ENCODE measurements at places on chromosomes 13 and 19. TPM values are rescaled to one million over a fixed set of nuclear protein-coding genes. Genes with fewer than 3 reads are reported as not detected.

Gene ZNF528
- 4.5 TPM for total RNA-seq

DNA sequence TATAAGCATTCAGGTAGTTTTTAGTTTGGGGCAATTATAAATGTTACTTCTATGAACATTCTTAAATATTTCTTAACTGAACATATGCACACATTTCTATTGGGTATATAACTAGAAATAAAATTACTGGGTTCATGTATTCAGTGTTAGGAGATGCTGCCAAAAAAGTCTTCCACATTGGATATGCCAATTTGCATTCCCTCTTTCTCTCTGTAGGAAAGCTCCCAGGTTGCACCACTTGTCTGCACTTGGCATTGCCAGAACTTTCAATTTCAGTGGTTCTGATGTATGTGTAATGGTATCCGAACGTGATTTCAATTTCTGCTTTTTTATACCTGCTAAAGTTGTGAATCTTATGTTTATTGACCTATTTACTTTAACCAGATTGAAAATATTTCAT is 972.1 kb upstream of the PRR20A start:
- DNase-seq, result no peak

Gene SPRY2
- total RNA-seq, result 1.8 TPM

DNA sequence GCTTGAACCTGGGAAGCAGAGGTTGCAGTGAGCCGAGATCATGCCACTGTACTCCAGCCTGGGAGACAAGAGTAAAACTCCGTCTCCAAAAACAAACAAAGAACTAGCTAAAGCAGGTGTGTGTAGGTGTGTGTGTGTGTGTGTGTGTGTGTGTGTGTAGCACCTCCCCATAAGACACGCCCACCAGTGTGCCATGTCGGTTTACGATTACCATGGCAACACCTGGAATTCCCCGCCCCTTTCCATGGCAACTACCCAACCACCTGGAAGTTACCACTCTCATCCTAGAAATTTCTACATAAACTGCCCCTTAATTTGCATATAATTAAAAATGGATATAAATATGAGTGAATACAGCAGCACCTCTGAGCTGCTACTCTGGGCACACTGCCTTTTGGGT is 80.9 kb upstream of the ADGRE5 start:
- DNase-seq, result no peak

GRCh38 chr19:5170329-5170745 is 170.3 kb downstream of the PTPRS start:
- DNase-seq, result peak; percentile 51

DNA sequence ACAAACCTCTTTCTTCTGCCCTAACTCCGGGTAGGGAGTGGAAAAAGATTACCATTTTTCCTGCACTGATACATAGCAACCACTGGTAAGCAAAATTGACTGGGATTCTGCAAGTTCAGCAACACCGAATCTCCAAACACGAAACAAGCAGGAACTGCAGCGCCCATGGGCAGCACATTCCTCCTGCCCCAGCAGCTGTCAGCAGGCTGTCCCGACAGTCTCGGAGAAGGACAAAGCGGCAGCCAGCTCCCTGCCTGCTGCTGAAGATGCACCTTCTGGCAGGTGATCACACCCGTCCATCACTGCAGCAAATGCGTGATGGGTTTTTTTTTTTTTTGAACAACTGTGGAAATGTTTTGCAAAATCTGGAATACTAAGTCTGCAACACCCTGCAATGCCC is 6.7 kb downstream of the TMTC4 start:
- DNase-seq, result no peak

GRCh38 chr19:47230054-47230920 is 712 bp downstream of the BBC3 start:
- peak; percentile 78 for DNase-seq

Gene PTGIR
- total RNA-seq, result 5.8 TPM

Gene HNRNPA1L2
- 9.7 TPM for total RNA-seq

Gene EBI3
- total RNA-seq, result 9.9 TPM

GRCh38 chr13:33229446-33230177 is 55.9 kb downstream of the STARD13 start:
- no peak for DNase-seq

GRCh38 chr19:13189600-13189999 is 39.4 kb downstream of the IER2 start:
- DNase-seq, result no peak

DNA sequence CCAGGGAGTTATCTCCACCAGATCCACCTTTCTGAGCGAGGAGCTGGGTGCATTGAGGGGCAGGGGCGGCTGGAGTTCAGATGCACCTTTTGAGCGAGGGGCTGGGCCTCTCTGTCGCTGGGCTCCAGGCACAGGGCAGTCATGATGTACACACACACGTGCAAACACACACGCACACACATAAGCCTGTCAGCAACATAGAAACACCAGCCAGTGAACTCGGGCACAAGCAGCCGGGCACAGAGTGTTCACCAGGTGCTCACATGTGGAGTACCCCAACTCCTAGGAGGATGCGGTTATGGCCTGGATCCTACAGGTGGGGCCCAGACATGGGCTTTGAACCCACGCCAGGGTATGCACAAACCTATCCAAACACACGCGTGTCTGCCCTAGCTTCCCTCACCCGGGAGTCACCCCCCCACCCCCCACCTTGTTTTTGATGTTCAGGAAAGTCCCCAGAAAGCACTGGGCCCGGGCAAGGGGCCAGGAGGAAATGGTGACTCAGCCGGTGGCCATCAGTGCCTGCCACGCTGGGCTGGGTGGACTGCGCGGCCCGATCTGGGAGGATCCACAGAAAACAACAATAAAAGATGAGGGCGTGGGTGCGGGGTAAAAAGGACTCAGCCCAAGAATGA is 13.3 kb downstream of the ARRDC2 start:
- DNase-seq, result peak; percentile 68

- no peak for DNase-seq
Observed at GRCh38 chr13:105220881-105221280, 1314.6 kb downstream of the EFNB2 start.

DNA sequence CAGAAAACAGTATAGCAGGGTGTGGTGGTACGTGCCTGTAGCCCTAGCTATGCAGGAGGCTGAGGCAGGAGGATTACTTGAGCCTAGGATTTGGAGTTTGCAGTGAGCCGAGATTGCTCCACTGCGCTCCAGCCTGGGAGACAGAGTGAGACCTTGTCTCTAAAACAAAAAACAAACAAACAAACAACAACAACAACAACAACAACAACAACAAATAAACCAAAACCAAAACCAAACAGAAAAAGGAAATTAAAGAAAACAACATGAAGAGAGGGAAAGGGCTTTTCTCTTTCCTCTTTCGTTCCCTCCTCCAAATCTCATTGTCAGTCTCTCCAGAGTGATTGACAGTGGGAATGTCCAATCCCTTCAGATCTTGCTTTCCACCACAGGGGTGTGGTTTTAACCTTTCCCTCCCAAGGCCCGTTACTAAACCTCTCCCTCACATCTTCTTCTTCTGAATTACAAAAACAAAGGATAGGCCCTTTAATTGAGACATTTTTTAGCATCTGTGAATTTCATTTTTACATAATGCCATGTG is 341.2 kb downstream of the HS6ST3 start:
- no peak for DNase-seq

Gene ERCC1
- total RNA-seq, result 86.2 TPM

Gene SKA3
- total RNA-seq, result 15.1 TPM

Gene YIF1B
- total RNA-seq, result 48.0 TPM

GRCh38 chr19:52635786-52636570 is 2.2 kb downstream of the ZNF83 start:
- DNase-seq, result no peak

Gene C13orf46
- 1.4 TPM for total RNA-seq

DNA sequence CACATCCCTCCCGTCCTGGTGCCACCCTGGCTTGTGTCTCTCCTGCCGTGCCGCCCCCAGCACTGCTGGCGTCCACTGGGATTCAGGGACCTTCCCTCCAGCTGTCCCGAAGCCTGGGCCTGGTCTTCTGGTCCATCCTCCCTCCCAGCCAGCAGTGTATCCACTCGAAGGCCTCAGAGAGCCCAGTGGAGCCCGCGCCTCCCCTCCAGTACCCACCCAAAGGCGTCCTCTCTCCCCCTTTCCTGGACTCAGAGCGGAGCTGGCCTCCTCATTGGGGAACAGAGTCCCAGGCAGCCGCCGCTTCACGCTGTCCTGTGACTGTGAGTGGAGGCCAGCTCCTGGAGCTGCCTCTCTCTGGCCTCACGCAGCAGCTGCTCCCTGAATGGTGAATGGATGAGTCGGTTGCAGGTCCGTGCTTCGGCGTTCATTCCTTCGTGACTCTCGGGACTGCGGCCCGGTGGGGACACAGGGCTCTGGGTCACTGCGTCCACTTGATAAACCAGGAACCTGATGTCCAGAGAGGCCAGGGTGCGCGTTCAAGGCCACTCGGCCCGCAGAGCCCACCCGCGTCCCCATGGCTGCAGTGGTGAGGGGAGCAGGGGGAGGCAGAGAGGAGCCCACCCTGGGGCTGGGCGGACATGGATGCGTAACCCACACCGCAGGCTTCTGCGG is 12.1 kb downstream of the ONECUT3 start:
- DNase-seq, result no peak

DNA sequence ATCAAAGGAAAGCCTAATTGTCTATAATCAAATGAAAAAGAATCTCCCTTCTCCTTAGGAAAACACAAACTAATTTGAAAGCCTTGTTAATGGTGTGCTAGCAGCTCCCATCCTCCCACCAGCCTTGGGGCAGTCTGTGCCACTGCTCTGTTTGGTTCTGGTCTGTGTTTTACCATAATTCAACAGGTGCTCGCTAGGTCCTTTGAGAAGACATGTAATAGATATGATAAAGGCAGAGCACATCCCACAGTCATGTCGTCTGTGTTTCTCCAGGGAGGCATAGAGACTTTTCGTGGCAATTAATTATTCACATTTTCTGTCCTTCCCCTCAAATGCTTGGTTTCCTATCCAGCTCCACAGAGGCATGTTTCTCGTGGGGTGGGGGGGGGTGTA is 23.8 kb downstream of the FAM124A start:
- DNase-seq, result no peak

Gene MEIOSIN
- not detected for total RNA-seq

GRCh38 chr19:7853770-7854128 is 20.4 kb downstream of the PRR36 start:
- no peak for DNase-seq

Gene FARP1
- total RNA-seq, result 0.86 TPM

Gene GAPDHS
- total RNA-seq, result not detected

DNA sequence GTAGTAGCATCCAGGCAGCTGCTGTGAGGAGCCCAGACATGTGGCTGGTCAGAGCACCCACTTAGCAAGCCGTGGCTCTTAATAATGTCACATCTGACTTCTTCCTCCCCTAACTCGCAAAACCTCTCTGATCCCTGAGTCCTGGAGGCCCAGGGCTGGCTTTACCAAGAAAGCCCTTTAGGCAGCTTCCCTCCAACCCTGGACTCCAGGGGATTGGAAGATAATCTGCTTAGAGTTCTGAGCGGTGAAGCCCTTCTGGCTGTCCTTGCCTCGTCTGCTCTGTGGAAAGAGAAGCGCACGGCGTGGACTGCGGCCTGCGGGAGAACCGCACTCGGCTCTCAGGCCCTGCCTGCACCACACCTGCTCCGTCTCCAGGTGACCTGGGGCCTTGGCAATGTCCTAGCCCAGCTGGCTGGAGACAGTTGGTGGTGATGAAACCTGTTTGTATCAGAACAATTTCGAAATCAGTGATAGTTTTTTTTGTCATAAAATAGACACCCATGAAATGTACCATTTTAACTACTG is 64.5 kb upstream of the MCF2L start:
- no peak for DNase-seq

Gene SIGLEC10
- 0.43 TPM for total RNA-seq

Gene NOTCH3
- total RNA-seq, result 0.27 TPM

DNA sequence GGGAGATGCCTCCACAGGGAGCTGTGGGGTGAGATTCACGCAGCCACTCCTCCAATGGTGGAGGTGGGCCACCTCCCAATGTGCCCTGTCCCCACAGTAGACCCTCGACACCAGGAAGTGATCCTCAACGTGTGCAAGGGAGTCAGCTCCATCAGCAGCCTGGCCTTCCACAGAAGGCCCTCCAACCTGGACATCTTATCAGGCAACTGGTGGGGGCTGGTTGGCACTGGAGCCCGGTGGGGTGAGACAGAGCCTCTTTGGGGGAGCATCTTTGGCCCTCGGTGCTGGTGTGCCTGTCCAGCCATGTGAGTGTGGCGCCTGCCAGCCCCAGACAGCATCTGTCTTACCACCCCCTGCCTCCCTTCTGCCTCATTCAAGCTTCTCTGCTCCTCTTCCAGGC is 19.7 kb upstream of the RNF17 start:
- DNase-seq, result no peak

Gene CEACAM21
- 11.0 TPM for total RNA-seq

Gene KLF2
- 2.4 TPM for total RNA-seq

Gene ZNF850
- total RNA-seq, result 2.5 TPM

Gene CGB8
- not detected for total RNA-seq

Gene SIGLECL1
- not detected for total RNA-seq

Gene PSPN
- total RNA-seq, result 1.9 TPM

Gene CDK8
- 23.6 TPM for total RNA-seq

GRCh38 chr13:36966404-36966803 is 32.7 kb downstream of the ALG5 start:
- no peak for DNase-seq

Data from activated T-cell treated with anti-CD3 and anti-CD28 coated beads, Interleukin-2, amount 50 U/mL, for 4 hours (primary cell).